ENCODE measurements at places on chromosomes 6 and 20.

DNA sequence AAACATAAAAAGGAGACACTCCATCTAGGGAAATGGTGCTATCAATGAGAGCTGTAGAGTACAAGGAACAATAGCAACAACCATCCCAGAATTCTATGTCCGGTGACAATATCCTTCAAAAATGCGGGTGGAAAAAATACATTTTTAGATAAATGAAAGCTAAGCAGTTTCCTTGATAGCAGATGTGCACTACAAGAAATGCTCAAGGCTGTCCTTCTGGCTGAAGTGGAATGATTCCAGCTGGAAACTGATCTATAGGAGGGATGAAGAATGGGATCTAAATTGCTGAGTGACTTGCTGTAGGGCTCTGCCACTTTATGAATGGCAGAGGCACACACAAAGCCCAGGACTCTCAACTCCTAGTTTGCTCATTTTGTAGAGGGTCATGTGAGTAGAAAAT, 763.1 kb downstream of the C6orf118 start:
- DNase-seq: no peak

- DNase-seq: no peak
These were observed at the start of gene MMP24 for GRCh38 chr20:35226126-35226883. Gene MMP24, plus strand, starts transcription at chr20:35226690. Its CDS starts 49 bp downstream, at chr20:35226739.

DNA sequence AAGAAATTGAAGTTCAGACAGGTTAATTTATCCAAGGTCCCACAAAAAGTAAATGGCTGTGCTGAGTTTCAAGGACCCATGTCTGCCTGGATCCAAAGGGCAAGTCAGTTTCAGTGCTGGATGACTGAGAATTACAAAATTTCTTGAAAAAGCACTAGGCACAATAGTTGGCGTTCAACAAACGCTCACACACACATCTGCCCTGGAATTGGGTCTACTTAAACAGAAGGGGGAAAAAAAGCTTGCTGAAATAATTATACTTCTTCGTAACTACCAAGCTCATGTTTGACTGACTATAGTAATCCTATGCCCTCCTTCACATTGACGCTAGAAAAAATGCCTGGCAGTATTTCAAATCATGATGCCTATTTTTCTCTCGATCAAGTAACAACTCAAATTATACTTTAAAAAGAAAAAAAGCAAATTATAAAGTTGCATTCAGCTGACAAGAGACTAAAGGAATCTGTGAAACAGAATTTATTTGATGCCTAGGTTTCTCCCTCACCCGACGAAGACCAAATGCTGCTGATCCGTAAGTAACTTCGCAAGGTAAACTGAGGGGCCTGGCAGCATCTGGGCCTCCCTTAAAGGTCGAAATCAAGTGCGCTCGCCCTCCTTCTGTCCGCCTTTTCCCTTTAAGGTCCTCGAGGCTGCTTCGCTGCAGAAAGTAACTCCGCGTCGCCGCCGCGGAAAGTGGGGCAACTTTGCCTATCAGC, 650 bp upstream of the CD2AP start:
- no peak for DNase-seq

DNA sequence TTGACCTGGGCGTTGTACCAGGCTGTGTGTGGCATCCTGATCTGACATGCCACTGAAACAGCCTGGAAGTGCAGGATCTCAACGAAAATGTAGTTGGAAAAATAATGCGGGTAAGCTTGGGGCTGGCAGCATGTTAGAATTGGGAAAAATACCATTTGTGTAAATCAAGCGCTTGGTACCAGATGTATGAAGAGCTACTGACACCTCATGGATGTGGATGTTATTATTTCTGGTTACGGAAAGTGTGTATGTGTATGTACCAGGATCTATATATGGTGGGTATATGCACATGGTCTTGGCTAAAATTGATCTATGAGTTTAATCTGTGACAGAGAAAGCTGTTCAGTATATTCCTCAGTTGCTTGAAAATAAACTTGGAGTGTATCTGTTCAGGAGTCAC, 22.7 kb downstream of the HIVEP1 start:
- no peak for DNase-seq

GRCh38 chr6:4565301-4566250, 210.6 kb upstream of the CDYL start:
- no peak for DNase-seq

- peak; percentile 21 for DNase-seq
These were observed at the start of gene RBBP8NL for GRCh38 chr20:62427172-62428001. Gene RBBP8NL, minus strand, starts transcription at chr20:62427539. Its CDS starts 7,892 bp downstream, at chr20:62419647.

DNA sequence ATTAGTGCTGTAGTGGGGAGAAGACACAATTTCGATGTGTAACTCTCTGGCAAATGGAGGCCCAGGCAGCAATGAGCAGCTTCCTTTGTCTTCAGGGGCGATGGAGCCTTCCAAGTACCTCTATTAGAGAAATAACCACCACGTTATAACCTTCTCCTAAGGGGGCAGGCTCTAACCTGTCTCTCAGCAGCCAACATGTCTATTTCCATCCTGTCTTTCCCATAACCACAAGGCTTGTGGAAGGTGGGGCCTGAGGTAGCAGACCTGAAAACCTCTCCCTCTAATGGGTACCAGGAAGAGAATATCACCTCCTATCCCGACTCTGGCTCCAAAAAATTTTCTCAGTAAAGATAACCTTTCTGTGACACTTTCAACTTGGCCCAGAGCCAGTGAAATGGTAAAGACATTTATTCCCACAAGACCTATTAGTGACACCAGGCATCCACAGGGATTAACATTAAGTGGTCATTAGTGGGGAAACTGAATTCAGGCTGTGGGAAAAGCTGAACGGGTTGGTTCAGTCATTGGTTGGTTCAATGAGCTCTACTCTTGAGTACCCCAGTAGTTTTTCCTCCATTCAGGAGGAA, 4.0 kb downstream of the PEX6 start:
- no peak for DNase-seq

DNA sequence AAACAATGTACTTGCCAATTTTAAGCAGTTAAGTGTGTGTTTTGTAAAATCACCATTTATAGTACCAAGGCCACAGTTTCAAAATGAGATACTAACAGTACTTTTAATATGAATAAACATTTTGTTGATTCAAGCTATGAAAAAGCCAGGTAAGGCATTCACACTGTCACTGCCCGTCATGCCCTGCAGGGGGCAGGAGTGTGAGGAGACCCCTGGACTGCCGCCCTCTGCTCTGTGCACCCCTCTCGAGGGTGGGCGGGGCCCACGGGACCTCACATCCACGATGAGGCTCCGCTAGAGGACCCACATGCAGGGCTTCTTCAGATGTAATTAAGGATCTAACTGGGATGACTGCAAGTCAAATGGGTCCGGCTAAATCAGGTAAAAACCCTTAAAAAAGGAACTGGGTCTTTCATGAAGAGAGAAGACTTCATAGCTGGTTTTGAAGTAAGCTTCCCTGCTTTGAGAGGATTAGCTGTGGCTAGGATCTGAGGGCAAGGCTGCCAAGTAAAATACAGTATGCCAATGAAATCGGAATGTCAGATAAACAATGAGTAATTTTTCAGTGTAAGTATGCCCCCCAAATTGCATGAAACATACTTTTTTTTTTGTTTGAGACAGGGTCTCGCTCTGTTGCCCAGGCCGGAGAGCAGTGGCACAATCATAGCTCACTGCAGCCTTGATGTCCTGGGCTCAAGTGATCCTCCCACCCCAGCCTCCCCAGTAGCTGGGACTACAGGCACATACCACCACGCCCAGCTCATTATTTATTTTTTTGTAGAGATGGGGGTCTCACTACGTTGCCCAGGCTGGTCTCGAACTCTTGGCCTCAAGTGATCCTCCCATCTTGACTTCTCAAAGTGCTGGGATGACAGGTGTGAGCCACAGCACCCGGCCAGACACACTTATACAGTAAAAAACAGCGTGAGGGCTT, 18.7 kb downstream of the DIDO1 start:
- no peak for DNase-seq
